ENCODE measurements at places on chromosomes 1 and 21. TPM values are rescaled to one million over a fixed set of nuclear protein-coding genes. Genes with fewer than 3 reads are reported as not detected.

The SHE gene
- 0.11 TPM for total RNA-seq

DNA sequence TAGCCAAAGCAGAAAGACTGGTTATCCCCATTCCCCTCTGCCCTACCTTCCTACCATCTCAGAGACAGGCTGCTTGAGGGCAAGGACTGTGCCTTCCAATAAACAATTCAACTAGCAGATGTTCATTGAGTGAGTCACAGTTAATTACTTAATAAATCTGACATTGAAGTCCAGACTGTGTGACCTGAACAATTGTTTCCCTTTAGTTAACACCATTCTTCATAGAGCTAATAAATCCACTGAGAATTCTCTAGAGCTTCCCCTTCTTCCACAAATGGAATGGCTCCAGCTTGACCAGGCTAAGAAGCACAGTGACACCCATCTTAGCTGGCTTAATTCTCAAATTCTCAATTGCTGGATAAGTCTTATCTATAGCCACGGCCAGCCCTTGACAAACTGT lies 61.9 kb upstream of the GJA5 start:
- DNase-seq: no peak

DNA sequence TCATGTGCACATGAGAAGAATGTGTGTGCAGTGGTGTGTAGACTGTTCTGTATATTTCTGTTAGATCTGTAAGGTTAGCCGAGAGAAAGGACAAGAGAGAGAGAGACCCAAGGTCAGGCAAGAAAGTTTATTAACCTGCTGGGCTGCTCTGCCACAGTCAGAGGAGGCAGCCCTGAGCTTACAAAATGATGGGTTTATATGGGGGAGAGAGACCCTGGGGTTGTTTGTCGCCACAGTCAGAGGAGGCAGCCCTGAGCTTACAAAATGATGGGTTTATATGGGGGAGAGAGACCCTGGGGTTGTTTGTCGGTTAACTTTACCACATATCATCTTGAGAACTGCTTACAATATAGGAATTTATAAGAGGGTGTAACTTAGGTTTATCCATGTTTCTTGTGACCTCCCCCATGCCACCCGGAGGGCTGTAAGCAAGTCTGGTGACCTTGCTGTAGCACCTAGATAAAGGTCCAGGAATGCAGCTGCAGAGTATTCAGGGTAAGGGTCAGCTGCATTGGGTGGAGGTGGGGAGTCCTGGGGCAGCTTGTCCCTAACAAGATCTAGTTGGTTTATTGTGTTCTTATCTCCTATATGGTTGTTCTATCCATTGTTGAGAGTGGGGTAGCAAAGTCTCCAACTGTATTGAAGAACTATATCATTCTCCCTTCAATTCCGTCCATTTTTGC lies 9.3 kb upstream of the ZBTB40 start:
- no peak for DNase-seq

- DNase-seq: no peak
Measured at GRCh38 chr21:32370998-32371766, 21.6 kb downstream of the URB1 start.

GRCh38 chr1:156489166-156489934 lies 11.2 kb downstream of the MEF2D start:
- no peak for DNase-seq

DNA sequence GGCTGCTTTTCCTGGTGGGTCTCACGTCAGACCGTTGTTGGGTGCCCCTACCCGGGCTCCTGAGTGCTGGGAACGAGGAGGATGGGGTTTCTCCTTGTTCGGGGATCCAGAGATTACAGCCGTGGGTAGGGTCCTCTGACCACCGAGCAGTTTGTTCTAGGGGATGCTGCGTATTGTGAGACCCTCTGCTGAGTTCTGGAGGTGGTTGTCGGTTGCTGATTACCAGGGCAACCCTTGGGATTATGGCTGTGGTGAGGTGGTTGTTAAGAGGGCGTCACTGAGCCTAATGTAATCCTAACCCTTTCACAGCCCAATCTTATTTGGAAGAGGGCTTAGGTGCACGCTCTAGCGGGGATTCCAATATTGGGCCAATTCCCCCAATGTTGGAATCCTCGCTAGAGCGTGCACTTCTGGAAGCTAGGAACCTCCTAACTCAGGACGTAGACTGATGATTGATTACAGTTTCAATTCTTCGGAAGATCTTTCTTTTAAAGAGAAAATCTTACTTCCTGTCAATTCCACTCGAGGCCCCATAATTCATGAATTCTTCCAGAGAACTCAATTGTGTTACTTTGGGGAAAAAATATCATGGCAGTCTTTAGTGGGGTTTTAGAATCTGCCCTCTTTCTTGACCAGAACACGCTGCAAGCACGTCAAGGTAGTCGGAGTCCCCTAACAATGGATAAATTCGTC lies 483 bp downstream of the TCEANC2 start:
- peak; percentile 19 for DNase-seq

The S100A5 gene
- not detected for total RNA-seq

GRCh38 chr1:80837066-80837465 lies 963.7 kb upstream of the ADGRL2 start:
- no peak for DNase-seq

The CALML6 gene
- not detected for total RNA-seq

DNA sequence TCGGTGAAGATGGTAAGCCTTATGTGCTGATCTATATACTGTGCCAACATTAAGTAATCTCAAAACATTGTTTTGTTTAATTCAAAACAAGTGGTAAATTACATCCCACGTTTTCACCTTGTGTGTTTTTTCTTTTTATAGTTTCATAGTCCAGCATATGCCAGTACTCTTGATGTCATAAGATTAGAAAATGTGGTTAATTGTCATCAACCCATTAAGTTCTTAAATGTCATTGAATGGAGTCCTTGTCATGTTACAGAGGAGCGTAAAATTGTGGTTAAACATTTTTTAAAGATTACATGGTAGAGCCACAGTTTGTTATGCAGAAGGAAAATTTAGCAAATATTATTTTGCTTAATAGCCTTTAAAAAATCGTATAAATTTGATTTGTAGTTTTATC lies 93.1 kb downstream of the FNBP1L start:
- DNase-seq: no peak

The NAV1 gene
- 51.8 TPM for total RNA-seq

DNA sequence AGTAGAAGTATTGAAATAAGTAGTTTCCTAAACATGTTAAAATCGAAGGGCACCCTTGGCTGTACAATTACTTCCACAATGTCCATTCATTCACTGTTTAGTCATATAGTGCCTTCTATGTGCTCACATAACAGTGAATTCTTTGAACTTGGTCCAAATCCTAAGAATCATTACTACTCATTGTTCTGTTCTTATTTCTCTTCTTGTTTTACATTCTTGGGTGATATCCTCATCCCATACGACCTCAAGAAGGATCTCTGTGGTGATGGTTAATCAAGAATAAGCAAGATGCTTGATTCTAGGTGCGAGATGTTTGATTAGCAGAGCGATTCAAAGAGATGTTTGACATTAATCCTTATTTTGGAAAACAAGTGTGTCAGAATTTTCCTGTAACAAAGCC lies 667.4 kb upstream of the ZP4 start:
- DNase-seq: peak; percentile 56

- no peak for DNase-seq
Measured at GRCh38 chr1:192225266-192225665, 67.0 kb downstream of the RGS18 start.

DNA sequence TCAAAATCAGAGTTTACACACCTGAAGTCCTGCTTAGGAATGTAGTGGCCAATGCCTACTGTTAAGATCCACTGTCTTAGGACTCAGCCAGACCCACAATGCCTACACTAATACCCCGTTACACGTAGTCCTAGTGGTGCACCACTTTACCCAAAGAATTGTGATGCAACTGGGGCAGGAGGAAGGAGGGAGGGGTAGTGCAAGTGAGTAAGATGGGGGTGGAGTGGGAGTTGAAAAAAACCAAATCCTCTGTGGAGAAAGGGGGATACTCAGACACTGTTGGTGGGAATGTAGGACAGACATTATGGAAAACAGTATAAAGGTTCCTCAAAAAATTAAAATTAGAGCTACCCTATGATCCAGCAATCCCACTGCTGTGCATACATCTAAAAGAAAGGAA lies 19.5 kb downstream of the GLIS1 start:
- DNase-seq: no peak

The SLC30A10 gene
- not detected for total RNA-seq

- DNase-seq: no peak
Measured at GRCh38 chr21:17989780-17990179, 170.6 kb upstream of the C21orf91 start.

The ENAH gene
- total RNA-seq: 149 TPM

DNA sequence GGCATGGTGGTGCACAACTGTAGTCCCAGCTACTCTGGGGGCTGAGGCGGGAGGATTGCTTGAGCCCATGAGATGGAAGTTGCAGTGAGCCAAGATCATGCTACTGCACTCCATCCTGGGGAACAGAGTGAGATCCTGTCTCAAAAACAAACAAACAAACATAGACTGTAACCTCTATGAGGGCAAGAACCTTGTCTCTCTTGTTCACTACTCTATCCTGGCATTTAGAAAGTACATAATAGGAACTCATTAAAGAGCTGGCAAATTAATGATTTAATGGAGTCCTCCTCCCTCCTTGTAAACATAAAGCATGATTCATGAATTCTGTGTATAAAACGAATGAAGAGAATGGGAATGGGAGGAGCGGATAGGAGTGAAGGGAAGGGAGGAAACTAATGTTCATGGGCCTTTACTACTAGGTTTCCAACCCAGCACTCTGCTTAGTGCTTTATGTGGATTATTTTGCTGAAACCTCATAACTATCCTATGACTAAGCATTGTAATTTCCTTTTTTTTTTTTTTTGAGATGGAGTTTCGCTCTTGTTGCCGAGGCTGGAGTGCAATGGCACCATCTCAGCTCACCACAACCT lies 8.6 kb downstream of the LMOD1 start:
- peak; percentile 58 for DNase-seq

The AADACL4 gene
- total RNA-seq: not detected

DNA sequence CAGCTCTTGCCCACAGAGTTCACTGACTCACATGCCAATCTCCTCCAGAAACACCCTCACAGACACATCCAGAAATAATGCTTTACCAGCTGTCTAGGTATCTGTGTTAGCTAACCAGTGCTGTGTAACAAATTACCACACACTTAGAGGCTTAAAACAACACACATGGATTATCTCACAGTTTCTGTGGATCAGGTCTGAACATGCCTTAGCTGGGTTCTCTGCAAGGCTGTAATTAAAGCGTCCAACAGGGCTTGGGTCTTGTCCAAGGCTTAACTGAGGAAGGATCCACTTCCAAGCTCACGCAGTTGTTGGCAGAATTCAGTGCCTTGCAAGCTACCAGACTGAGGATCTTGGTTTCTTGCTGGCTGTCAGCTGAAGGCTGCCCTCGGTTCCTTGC lies 92.5 kb upstream of the RGS4 start:
- peak; percentile 9 for DNase-seq

- no peak for DNase-seq
Measured at GRCh38 chr1:788835-789234, 102.4 kb upstream of the OR4F16 start.

GRCh38 chr1:117036018-117036461 lies 24.1 kb upstream of the TTF2 start:
- no peak for DNase-seq

DNA sequence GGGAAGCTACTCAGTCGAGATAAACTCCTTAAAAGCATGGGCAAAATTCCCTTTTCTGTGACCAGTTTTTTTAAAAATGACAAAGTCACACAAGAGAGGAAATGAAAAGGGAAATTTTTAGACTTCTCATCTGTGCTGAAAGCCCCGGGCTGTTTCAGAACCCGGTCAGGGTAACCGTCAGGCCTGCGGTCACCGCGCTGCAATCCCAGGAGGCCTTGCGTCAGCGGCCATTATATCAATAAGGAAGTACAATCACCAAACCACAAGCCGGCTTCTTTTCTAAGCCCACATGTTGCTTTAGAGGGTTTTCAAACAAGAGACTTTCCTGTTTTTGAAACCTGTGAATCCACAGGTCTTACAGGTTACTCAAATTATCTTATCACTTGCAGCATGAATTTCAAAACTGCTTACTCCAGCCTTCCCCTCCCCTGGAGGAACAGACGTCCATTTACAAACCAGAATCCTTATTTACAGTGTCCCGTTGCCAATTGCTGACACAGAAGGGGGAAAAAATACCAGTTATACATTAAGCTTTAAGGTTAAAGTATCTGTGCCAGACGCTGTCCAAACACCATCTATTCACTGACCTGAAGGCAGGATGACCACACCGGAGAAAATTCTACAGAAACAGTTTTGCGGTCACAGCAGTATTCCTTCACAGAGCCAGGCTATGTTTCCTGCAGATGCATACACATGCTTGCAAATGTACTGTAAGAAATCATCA lies 165.3 kb downstream of the TOMM20 start:
- peak; percentile 98 for DNase-seq

The C1orf226 gene
- total RNA-seq: not detected

All from Daoy (cell line).